ENCODE measurements at places on chromosomes 3 and 15.
A peak's percentile ranks its signal among the peaks of the same experiment; 100 is the strongest.

GRCh38 chr15:29568840-29569532 is 253.3 kb downstream of the TJP1 start:
- peak; percentile 10 for DNase-seq

- no peak for DNase-seq
Measured at GRCh38 chr3:121768452-121768851, 18.9 kb upstream of the GOLGB1 start.

DNA sequence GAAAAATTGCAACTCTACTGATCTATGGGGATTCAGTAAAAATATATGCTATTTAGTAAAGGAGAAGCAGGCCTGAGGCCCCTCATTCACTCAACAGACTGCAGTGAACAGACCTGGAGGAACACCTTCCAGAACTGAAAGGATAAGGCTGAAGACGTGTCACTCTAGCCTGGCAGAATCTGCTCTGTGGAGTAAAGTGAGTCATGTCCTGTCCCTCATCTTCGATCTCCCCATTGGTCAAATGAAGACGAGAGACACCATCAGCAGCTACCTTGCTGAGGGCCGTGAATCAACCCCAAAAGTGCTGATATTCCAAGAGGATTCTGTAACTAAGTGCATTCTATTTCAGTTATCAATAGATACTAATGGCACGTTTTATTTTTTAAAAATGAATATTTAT is 359.7 kb downstream of the FGF12 start:
- DNase-seq: no peak

GRCh38 chr3:105388176-105388575 is 21.5 kb downstream of the ALCAM start:
- no peak for DNase-seq

DNA sequence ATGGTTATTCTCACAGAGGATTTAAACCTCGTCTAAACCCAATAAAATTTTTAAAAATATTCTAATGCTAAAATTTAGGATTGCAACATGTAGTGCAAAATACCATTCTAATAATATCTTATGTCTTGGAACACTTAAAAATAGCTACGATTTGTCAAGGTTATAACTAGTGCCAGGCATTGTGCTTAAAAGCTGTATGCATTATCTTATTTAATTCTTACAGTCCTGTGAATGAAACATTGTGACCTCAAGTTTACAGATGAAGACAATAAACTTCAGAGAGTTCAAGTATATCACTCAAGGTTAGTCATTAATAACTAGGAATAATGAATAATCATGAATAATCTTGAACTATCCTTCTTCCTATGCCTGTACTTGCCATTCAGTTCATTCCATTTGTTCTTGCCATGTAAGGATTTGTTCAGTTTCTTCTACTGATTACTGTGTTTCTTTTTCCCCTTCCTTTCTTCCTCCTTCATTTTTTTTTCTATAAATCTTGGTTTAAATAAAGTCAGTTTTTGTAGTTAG is 897.6 kb upstream of the NR2F2 start:
- no peak for DNase-seq

GRCh38 chr3:72449551-72449950 is 398.7 kb downstream of the SHQ1 start:
- DNase-seq: peak; percentile 91

GRCh38 chr3:39101022-39101689 is 6.3 kb downstream of the GORASP1 start:
- DNase-seq: peak; percentile 56

DNA sequence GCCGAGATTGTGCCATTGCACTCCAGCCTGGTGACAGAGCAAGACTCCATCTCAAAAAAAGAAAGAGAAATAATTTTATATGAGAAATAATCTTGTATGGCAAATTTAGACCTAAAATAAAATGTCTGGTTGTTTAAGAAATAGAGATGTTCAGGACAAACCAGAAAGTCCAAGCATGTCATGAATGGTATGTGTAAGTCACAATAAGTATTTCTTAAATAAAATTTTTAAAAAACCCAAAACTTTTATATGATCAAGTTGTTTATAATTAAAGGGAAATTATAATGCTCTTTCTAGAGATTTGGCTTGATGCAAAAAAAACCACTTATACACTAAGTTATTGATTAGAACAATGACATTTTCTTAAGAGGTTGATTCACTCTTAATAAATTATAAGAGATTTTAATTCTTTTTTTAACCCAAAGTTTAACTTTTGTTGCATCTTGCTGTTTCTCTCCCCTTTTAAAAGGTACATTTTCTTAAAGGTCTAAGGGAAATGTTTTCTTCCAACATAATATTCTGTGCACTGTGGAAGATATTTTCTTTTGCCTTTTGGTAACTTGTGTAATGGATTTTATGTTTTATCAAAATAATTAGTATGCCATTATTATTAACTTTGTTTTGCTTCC is 105.7 kb downstream of the RTP4 start:
- DNase-seq: no peak

GRCh38 chr15:27479296-27480140 is 508.5 kb downstream of the GABRG3 start:
- DNase-seq: no peak

- no peak for DNase-seq
Measured at GRCh38 chr3:146530609-146531008, 13.8 kb downstream of the PLSCR1 start.

- DNase-seq: peak; percentile 58
Measured at GRCh38 chr3:187777331-187777941, 32.2 kb upstream of the BCL6 start.

DNA sequence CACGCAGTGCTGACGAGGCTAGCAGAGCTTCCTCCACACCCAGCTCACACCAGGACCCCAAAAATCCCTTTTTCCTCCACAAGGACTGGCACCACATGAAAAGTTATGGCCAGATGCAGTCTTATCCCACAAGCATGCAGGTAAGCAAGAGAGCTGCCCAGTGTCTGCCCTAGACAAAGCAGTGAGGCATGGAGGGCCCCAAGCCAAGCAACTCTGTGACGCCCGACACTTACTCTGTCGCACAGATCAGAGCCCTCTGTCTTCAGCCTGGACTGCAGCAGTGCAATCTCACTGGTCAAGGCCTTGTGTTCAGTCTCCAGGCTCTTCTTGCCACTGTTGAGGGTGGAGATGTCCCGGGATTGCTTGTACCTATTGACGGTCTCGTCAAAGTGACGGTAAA is 28.7 kb downstream of the RPN1 start:
- DNase-seq: no peak

DNA sequence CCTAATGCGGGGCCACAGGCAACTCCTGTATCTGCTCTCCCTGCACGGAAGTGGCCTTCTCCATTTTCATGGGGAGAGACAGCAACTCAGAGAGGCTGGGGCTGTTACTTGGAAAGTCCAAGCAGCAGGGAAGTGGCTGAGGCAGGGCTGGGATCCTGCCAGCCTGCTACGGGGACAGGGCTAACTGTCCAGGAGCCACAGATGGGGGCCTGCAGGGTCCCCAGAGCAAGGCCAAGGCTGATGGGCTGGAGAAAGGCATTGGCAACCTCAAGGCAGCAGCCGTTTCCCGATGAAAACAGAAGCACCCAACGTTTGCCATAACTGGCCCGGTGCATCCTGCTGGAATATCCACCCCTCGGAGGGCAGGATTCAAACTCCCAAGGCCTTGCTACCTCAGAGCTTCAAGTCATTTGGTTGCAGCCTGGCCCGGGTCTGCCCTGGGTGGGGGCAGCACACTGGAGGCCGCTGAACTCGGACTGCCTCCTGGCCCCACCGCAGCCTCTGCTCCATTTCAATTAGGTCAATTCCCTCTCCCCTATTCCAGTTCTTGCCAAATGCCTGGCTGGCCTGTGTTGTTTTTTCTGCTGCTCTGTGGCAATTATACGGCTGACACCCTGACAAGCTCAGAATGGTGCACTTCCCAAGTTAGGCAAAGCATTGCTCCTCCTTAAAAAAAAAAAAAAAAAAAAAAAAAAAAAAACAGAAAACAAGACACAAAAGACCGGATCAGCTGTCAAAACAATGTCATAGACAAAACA is 143.5 kb downstream of the NUP210 start:
- DNase-seq: no peak

DNA sequence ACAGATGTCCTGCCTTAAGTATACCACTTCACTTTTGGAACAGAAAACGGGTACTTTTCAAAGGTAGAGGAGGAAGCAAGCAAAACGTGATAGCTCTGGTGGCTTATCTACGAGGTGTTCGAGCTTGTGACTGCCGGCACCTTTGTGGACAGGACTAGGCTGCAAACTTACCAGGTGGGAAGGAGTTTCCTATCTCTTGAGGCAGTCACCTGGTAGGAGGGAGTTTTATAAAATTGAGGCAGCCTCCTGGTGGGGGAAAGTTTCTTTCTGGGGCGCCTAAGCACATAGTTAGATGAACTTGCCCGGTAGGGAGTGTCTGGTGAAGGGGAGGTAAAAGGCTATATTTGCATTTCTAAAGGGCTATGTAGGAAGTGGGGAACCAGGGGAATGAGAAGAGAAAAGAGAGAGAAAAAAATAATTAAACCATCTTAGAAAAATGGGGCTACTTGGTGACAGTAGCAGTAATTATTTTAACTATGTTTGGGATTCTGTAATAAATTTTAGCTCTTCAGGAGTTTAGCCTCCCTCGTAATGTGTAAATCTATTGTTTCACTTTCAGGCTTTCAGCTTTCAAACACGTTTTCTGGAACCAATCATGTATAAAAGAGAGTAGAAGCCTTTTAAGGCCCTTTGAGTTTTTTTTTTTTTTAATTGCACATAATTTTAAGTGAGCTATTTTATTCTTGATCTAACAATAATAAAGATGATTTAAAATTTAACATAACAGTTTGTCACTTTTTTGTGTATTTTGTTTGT is 131.0 kb downstream of the IL5RA start:
- no peak for DNase-seq

- DNase-seq: no peak
Measured at GRCh38 chr3:193317682-193318300, 60.8 kb downstream of the ATP13A5 start.

DNA sequence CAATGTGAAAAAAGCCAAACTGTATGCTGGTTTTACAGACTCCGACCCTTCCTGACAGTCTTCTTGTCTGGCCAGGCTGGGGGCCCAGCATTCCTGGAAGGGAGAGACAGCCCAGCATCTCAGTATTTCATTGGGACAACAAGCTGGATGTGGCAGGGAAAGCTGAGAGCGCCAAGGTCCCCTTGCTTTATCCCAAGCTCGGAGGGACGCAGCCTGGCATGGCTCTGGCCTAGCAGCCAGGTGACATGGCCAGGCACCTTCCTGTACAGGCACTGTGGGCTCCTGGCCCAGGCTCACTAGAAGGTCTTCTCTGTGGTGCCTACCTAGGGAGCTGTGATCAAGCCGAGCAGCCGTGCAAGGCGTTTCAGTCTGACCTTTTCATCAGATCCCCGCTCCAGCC is 33.0 kb downstream of the UMPS start:
- no peak for DNase-seq

DNA sequence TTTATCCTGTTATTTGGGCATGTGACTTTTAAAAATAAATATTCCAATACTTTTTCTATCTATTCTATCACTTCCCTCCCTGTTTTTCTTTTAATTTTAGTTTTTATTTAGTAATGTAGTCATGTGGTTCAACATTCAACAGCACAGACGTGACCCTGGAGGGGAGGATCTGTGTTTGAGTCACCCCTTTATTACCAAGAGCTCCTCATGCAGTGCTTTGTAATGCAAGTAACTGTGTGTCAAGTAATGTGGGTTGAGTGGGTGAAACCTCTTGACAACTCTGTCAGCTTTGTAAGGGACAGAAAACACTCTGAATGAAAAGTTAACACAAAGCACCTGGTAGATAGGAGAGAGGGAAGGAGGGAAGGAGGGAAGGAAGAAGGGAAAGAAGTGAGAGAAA is 89.7 kb upstream of the FGF12 start:
- DNase-seq: peak; percentile 74

GRCh38 chr3:129793942-129794310 is 99.6 kb downstream of the TMCC1 start:
- DNase-seq: no peak

DNA sequence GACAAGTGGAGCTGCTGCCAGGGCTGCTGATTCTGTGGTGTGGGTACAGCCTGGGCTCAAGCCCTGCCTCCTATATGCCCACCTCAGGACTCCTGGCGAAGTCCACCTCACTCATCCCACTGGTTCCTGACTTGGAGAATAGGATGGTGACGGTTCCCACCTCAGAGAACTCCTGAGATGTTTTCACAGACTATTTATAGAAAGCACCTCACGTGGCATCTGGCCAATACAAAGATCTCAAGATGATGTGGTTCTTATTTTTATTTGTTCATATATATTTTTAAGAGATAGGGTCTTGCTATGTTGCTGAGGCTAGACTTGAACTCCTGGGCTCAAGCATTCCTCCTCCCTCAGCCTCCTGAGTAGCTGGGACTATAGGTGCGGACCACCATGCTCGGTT is 236.9 kb upstream of the BHLHE40 start:
- DNase-seq: no peak

GRCh38 chr3:128491941-128492670 is 895 bp downstream of the GATA2 start:
- peak; percentile 28 for DNase-seq

- DNase-seq: peak; percentile 72
Measured at GRCh38 chr3:38039101-38039898, at the start of gene DLEC1. DLEC1 (plus strand) TSS chr3:38039208; CDS start chr3:38039226, 18 bp downstream.

GRCh38 chr3:49427586-49427985 is 1.5 kb downstream of the NICN1 start:
- DNase-seq: no peak

GRCh38 chr15:28131946-28132345 is 32.8 kb upstream of the OCA2 start:
- DNase-seq: no peak

DNA sequence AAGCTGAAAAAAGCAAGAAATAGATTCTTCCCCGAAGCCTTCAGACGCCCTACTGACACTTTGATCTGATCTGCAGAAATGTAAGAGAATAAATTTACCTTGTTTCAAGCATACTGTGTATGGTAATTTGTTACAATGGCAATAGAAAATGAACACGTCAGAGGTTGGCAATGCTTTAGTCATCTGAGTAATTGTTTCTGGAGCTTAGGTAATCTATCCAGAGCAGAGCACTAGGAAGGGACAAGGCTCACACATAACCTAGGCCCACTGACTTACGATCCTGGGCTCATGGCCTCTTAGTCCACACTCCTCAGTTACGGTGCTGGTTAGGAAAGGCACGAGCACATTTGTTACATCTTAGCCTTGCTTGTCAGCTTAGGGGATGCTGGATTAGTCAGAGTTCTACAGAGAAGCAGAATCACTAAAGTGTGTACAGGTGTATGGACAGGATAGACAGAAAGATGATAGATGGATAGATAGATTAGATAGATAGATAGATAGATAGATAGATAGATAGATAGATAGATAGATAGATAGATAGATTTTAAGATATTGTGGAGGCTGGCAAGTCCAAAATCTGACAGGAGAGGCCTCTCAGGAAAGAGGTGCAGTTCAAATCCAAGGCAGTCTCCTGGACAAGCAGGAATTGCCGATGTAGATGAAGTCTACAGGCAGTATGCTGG is 46.8 kb upstream of the TBC1D23 start:
- peak; percentile 30 for DNase-seq

Data from EH (cell line).